HCT116 (cell line): ENCODE measurements at places on chromosomes 1 and 21. TPM values are rescaled to one million over a fixed set of nuclear protein-coding genes. Genes with fewer than 3 reads are reported as not detected.
A peak's percentile ranks its signal among the peaks of the same experiment; 100 is the strongest.

Gene ADAMTS4
- total RNA-seq: not detected

DNA sequence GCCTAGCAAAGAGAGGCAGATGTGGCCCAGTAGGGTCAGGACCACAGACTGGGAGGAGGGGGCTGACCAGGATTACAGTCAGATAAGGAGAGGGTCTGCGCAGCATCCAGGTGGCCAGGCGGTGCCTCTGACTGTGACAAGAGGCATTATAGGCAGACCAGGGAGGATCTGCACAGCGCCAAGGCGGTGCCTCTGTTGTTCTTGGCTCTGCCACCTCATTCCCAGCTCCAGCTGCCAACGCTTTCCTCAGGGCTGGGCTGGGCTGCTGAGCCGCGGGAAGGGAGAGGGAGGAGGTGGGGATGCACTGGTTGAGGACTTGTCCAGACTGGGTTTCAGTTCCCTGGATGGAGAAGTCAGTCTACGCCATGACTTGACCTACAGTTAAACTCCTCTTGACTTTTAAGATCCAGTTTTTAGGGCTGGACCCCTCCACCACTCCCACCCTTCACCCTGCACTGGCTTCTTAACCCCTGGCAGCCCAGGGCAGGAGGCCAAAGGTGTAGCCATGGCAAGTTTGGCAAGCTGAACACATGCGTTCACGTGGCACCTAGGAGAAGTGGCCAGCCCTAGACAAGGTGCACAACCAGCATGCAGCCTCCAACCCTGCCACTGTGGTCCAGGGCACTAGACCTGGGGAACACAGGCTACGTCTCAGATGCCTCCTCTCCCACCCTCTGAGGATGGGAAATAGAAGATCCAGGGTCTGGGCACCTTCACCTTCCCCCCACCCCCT lies 4.5 kb upstream of the CRABP2 start:
- DNase-seq: no peak
- H3K27ac ChIP-seq: peak overlapping the region; percentile 66
- H3K4me3 ChIP-seq: no peak overlapping the region
- no peaks in the 10 kb centered on the region for H3K36me3 ChIP-seq

DNA sequence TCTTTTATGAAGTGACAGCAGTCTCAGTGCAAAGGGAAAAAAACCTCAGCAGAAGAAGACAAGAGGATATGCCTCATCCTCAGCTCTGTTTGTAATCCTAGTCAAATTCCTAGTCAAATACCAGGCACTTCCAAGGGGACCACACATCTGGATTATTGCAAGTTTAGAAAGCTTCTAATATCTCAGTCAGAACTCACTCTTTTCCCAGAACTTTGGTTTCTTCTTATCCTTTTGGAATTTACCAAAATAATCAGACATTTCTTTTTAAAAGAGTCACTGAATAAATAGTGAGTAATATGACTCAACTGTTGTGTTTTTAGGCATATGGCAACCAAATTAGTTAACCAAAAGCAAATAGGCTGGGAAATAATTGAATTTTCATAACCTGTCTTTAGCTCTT lies 47.8 kb downstream of the PRRX1 start:
- no peaks in the 10 kb centered on the region for H3K4me1 ChIP-seq
- DNase-seq: no peak
- H3K27me3 ChIP-seq: no peaks in the 10 kb centered on the region
- no peak overlapping the region for H3K4me3 ChIP-seq
- H3K36me3 ChIP-seq: no peaks in the 10 kb centered on the region
- no peak overlapping the region for H3K27ac ChIP-seq

GRCh38 chr1:2816786-2817185 lies 15.3 kb upstream of the TTC34 start:
- no peak overlapping the region for H3K27ac ChIP-seq
- DNase-seq: no peak
- no peak overlapping the region for H3K4me3 ChIP-seq

- no peaks in the 10 kb centered on the region for H3K27me3 ChIP-seq
- H3K4me3 ChIP-seq: no peak overlapping the region
- H3K4me1 ChIP-seq: no peaks in the 10 kb centered on the region
- H3K27ac ChIP-seq: no peak overlapping the region
Measured at GRCh38 chr1:46481961-46482360, 7.7 kb upstream of the DMBX1 start.

Gene CGN
- 19.7 TPM for total RNA-seq

- H3K27me3 ChIP-seq: no peaks in the 10 kb centered on the region
- H3K27ac ChIP-seq: no peak overlapping the region
- no peak overlapping the region for H3K4me3 ChIP-seq
Measured at GRCh38 chr1:105386489-105386888, 1636.8 kb downstream of the AMY1C start.

DNA sequence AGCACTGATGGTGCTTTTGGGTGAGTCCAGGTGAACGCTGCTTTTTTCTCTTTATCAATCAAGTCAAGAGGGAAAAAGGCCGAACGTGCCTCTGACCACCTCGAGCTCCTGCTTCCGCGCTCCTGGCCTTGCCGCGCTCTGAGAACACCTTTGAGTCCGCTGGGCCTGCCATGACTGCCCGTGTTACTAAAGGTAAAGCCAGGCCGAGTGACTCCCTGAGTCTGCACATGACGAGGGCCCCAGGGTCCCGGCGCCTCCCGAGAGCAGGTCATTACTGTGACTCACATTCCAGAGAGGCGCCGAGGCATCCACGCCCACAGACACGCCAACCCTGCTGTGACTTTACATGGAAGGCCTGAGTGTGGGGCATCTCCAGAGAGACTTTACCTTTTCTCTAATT lies 11.1 kb downstream of the POFUT2 start:
- no peaks in the 10 kb centered on the region for H3K4me1 ChIP-seq
- H3K27ac ChIP-seq: no peak overlapping the region
- no peaks in the 10 kb centered on the region for H3K27me3 ChIP-seq
- peaks cover 3% of the 10 kb centered on the region for H3K36me3 ChIP-seq
- no peak for DNase-seq

- no peaks in the 10 kb centered on the region for H3K36me3 ChIP-seq
- H3K27ac ChIP-seq: no peak overlapping the region
- peak; percentile 49 for DNase-seq
- no peaks in the 10 kb centered on the region for H3K4me1 ChIP-seq
Measured at GRCh38 chr1:228471762-228472398, 15.3 kb upstream of the RNF187 start.

Gene NUP210L
- total RNA-seq: 0.10 TPM

Gene PTCH2
- total RNA-seq: 1.3 TPM

Gene CHAF1B
- 26.1 TPM for total RNA-seq

GRCh38 chr1:10415211-10415930 lies 14.9 kb upstream of the CENPS start:
- no peak for DNase-seq
- H3K4me3 ChIP-seq: no peak overlapping the region
- H3K27me3 ChIP-seq: no peaks in the 10 kb centered on the region
- H3K36me3 ChIP-seq: peaks cover 53% of the 10 kb centered on the region

Gene ERICH3
- not detected for total RNA-seq

- peaks cover 23% of the 10 kb centered on the region for H3K4me1 ChIP-seq
- peak overlapping the region; percentile 91 for H3K4me3 ChIP-seq
- no peaks in the 10 kb centered on the region for H3K36me3 ChIP-seq
Measured at GRCh38 chr1:6580119-6580592, 362 bp downstream of the ZBTB48 start.

Gene TMPRSS2
- total RNA-seq: 1.1 TPM

Gene PIAS3
- total RNA-seq: 31.2 TPM

Gene FCRL1
- not detected for total RNA-seq

- no peak for DNase-seq
- no peaks in the 10 kb centered on the region for H3K36me3 ChIP-seq
- H3K4me3 ChIP-seq: no peak overlapping the region
- H3K27me3 ChIP-seq: no peaks in the 10 kb centered on the region
Measured at GRCh38 chr1:15444468-15445389, 6.5 kb downstream of the CTRC start.
